Osteocyte (in vitro differentiated cells): ENCODE measurements at places on chromosomes 5 and 9. TPM values are rescaled to one million over a fixed set of nuclear protein-coding genes. Genes with fewer than 3 reads are reported as not detected.

DNA sequence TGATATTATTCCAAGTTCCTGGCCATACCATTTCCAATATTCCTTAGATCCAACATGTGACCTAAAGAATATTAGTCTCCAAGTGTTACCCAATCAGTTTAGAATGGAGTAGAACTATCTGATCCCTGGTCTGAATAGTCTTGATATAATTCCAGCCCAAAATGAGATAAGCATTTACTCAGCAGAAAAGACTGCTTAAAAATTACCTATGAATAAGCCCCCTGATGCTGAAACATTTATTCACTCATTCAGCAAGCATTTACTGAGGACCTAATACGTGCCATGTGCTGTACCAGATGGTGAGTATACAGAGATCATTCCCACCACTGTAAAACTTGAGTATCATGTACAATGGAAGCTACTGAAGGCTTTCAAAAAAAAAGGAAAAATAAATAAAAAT lies 157.0 kb downstream of the FAM114A2 start:
- no peak overlapping the region for H3K27ac ChIP-seq
- DNase-seq: no peak
- no peak overlapping the region for H3K4me3 ChIP-seq
- no peaks in the 10 kb centered on the region for H3K27me3 ChIP-seq
- no peaks in the 10 kb centered on the region for H3K36me3 ChIP-seq

The C9orf153 gene
- 0.40 TPM in 1 of 2 replicates, not detected in the other for total RNA-seq

DNA sequence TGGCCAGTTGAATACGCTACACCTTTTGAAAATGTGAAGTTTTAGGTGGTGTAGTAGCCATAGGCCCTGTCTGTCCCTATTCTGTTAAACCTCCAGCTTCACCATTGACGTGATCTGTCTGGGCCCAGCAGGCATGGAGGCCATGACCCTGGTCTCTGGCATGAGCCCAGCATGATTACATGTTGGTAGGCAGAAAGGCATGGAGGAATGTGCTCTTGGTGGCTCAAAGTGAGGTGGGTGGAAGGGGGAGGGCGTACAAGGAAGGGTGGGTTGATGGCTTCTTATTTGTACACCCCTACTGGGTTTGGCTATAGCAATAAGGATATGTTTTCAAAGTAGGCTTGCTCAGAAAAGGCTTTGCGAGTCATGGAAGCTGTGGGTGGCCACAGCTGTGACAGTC lies 23.7 kb downstream of the RALGPS1 start:
- H3K4me3 ChIP-seq: no peak overlapping the region
- DNase-seq: no peak
- no peak overlapping the region for H3K27ac ChIP-seq
- H3K36me3 ChIP-seq: no peaks in the 10 kb centered on the region

The ANKH gene
- total RNA-seq: 44.6 and 50.8 TPM in 2 replicates

DNA sequence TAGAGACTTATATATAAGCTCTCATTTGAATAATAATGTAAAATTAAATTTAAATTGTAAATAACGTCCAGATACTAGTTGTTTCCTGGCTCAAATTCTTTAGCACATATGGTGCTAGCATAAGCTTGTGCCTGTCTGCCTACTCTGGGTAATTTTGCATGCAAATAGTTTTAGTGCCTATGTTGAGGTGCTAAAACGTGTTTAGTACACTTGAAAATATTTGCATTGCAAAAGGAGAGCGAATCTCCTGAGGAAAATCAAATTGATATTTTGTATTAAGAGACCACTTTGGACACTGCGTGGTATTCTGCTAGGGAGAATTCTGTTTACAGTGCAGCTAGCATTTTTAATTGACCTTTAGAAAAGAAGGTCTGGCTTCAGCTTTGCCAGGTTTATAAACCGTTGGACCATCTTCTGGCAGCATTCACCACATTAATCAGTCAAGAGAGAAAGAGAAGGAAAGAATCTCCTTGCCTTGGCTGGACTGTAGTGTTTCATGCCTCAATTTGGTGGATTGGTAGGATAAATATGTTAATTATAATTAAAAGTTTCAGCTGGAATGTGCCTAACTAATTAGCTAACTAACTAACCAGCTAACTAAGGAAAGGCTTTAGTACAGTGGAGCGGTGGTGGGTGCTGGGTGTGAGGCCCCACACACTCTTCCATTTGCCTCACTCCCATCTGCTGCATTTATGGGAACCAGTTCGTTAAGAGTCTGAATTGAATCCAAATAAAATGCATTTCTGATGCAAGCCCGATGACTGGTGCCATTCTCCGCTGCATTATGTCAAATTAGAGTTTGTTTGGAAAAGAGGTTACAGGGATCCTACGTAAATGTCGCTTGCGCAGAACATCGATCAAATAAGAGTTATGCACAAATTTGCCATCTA lies 150.1 kb upstream of the MPDZ start:
- DNase-seq: no peak
- H3K27me3 ChIP-seq: peaks cover 37% of the 10 kb centered on the region
- H3K27ac ChIP-seq: no peak overlapping the region
- H3K36me3 ChIP-seq: no peaks in the 10 kb centered on the region
- H3K4me3 ChIP-seq: no peak overlapping the region

The PTPN3 gene
- total RNA-seq: 4.6 and 4.7 TPM in 2 replicates

GRCh38 chr5:94627191-94627590 lies 8.7 kb downstream of the SLF1 start:
- no peak overlapping the region for H3K4me3 ChIP-seq
- H3K4me1 ChIP-seq: peaks cover 7% of the 10 kb centered on the region
- H3K36me3 ChIP-seq: peaks cover 8% of the 10 kb centered on the region
- no peak overlapping the region for H3K27ac ChIP-seq
- no peak for DNase-seq

DNA sequence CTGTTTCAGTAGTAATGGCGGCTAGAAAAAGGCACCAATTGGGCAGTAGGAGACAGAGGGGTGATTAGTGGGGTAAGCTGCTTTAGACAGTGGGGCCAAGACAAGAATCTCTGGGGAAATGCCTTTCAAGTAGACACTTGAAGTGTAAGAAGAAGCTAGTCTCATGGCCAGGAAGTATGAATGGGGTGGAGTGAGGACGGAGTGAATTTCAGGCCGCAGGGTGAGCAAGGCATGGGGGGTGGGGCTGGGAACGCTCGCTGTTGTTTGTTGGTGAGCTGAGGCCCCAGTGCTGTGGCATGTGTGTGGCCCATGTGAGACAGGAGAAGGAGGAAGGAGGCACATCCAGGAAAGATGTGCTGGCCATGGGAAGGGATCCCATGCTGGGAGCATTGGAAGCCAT lies 149.2 kb upstream of the NFIL3 start:
- no peak overlapping the region for H3K27ac ChIP-seq
- DNase-seq: no peak
- H3K4me3 ChIP-seq: no peak overlapping the region
- H3K36me3 ChIP-seq: no peaks in the 10 kb centered on the region

The PCYOX1L gene
- 7.7 TPM in 2 replicates for total RNA-seq

DNA sequence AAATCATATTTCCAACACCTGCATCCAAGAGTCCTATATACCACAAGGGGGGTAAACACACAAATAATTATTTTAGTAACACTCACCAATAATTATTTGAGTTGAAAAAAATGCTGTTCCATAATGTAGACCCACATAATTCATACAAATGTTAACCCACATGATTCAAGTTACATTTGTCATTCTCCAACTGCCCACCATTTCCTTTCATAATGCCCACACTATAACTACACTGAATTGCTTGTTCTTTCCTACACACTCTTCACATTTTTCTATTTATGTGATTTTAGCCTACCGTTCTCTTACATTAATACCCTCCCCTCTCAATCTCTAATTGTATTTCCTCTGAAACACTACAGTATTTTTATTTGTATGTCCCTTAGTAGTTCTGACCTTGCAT lies 35.9 kb upstream of the HK3 start:
- H3K4me3 ChIP-seq: no peak overlapping the region
- H3K36me3 ChIP-seq: peaks cover 28% of the 10 kb centered on the region
- DNase-seq: no peak
- no peak overlapping the region for H3K27ac ChIP-seq
- no peaks in the 10 kb centered on the region for H3K27me3 ChIP-seq

DNA sequence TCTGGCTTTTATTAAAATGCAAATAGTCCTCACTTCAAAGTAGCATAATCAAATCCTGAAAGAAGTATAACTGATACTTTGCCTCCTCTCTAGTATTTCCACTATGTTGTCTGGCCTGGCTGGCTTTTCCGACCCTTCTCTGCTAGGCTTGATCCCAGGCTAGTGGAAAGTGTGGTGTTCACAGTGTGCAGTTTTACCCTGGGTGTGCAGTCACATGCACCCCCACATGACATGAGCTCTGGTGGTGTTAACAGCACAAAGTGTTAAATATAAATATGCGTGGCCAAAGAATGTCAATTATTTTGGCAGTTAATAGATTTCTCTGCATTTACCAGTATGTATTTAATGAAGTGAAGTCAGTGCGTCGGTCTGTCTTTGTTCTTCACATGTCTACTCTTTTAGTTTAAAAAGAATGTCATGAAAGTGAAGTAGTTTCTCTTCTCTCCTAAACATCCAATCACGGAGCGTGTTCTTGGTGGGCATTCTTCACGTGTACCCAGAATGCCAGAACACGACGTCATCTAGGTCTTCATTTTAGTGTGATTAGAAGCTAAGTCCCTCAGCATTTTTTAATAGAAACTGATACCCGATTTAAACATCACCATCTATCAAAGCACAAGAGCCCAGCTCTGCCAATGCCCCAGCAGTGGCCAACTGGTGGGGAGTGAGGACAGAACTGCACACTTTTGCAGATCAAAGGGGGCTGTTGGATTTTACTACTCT lies 286.4 kb downstream of the FANCC start:
- H3K4me3 ChIP-seq: no peak overlapping the region
- no peaks in the 10 kb centered on the region for H3K27me3 ChIP-seq
- H3K27ac ChIP-seq: peak overlapping the region; percentile 58
- peaks cover 39% of the 10 kb centered on the region for H3K36me3 ChIP-seq
